Activated CD4-positive, alpha-beta T cell treated with anti-CD3 and anti-CD28 coated beads, Interleukin-2, amount 10 ng/mL, durations not matched to agents 24 days and 14 days (primary cell): ENCODE measurements at places on chromosomes 1 and 21. TPM values are rescaled to one million over a fixed set of nuclear protein-coding genes. Genes with fewer than 3 reads are reported as not detected.

Gene SPOCD1
- not detected in 2 replicates for total RNA-seq

Gene LCE6A
- not detected in 2 replicates for total RNA-seq

Gene ALG6
- total RNA-seq, result 24.5 and 27.7 TPM in 2 replicates

Gene GPR52
- total RNA-seq, result 2.5 and 3.0 TPM in 2 replicates

Gene CA6
- 1.0 and 1.3 TPM in 2 replicates for total RNA-seq

Gene CFHR2
- total RNA-seq, result 0.37 TPM in 1 of 2 replicates, not detected in the other

Gene SAMSN1
- total RNA-seq, result 86.4 and 92.7 TPM in 2 replicates

Gene A3GALT2
- total RNA-seq, result not detected in 2 replicates

Gene HSD3B1
- not detected in 2 replicates for total RNA-seq

Gene HSD11B1
- total RNA-seq, result 15.1 TPM in 2 replicates

Gene S100A7A
- total RNA-seq, result not detected in 2 replicates

Gene PDE9A
- total RNA-seq, result 10.7 and 13.1 TPM in 2 replicates

Gene AJAP1
- total RNA-seq, result not detected in 2 replicates

GRCh38 chr1:67777016-67777415, 56.3 kb downstream of the GNG12 start:
- no peaks in the 10 kb centered on the region for H3K4me1 ChIP-seq
- no peak overlapping the region for H3K4me3 ChIP-seq
- H3K36me3 ChIP-seq, result no peaks in the 10 kb centered on the region
- H3K27ac ChIP-seq, result no peak overlapping the region
- DNase-seq, result no peak
- H3K27me3 ChIP-seq, result peaks cover 28% of the 10 kb centered on the region

GRCh38 chr1:95941121-95941798, 707.2 kb downstream of the RWDD3 start:
- no peak overlapping the region for H3K4me3 ChIP-seq
- H3K27ac ChIP-seq, result no peak overlapping the region
- DNase-seq, result no peak
- H3K27me3 ChIP-seq, result no peaks in the 10 kb centered on the region

DNA sequence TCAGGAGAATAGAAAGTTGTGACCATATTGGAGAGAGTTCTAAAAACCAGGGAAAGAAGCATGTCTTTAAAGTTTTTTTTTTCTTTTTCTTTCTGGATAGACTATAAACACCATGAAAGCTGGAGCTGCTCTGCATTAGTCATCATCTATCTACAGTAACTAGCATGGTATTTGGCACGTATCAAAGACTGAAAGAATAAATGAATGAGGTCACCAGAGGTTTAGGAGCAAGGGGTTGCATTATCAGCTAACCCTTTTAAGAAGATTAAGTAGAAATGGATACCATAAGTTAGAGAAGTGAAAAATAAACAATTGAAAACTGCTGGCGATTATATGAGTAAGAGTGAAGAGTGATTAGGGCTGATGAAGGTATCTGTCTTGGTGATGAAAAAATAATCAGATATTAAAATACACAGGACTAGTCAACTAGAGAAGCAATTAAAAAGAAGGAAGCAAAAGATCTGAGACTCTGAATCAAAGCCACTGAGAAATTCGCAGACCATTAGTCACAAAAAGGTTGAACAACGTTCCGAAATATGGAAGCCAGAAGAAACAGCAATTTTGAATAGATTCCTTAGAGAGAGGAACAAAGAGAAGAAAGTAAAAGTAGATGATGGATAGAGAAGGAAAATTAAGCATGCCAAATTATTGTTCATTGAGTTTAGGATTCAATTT, 536.4 kb downstream of the DPYD start:
- DNase-seq, result no peak
- no peak overlapping the region for H3K4me3 ChIP-seq
- H3K27ac ChIP-seq, result no peak overlapping the region

DNA sequence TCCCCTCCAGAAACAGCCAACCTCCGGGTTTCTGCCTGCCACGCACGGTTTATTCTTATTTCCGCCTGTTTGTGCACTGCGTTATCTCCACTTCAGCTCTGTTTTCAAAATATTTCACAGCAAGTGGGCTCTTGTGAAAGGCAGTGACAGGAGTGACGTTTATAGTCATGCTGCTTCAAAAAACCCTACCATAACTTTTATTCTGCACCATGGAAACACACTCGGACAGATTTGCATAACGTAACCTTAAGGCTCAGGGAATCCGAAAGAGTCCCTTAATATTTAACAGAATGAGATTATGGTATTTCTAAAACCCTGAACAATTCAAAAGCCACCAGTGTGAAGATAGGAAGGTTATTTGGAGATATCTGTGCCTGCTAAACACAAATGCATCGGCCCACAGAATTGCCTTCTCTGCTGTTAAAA, 782 bp upstream of the SDE2 start:
- peak overlapping the region; percentile 99 for H3K27ac ChIP-seq
- DNase-seq, result no peak

GRCh38 chr21:41317458-41317857, 857 bp downstream of the FAM3B start:
- peaks cover 3% of the 10 kb centered on the region for H3K4me1 ChIP-seq
- no peak overlapping the region for H3K27ac ChIP-seq
- no peak for DNase-seq
- H3K4me3 ChIP-seq, result no peak overlapping the region
- H3K27me3 ChIP-seq, result peaks cover 54% of the 10 kb centered on the region
- H3K36me3 ChIP-seq, result no peaks in the 10 kb centered on the region

GRCh38 chr1:53490351-53490750, 31.2 kb downstream of the DMRTB1 start:
- H3K27me3 ChIP-seq, result peaks cover 13% of the 10 kb centered on the region
- no peak overlapping the region for H3K4me3 ChIP-seq
- peaks cover 3% of the 10 kb centered on the region for H3K4me1 ChIP-seq
- H3K36me3 ChIP-seq, result no peaks in the 10 kb centered on the region
- no peak overlapping the region for H3K27ac ChIP-seq

DNA sequence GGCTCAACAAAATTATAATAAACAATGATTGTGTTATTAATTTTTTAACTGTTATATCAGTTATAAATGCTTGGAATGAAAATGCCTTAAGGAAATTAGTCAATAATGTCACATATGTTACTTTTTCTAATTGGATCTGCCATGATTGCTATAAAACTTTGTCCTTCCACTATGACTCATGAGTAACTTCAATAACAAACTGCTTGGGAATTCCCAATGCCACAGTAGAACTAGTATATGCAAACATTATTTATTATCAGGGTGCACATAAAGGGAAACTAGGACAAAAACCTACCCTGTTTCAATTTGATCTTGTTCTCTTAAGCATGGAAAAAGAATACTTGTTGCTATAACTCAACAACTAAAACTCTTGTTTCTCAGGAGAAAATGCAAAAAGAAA, 59.1 kb upstream of the PDC start:
- H3K27me3 ChIP-seq, result no peaks in the 10 kb centered on the region
- H3K4me1 ChIP-seq, result no peaks in the 10 kb centered on the region
- H3K4me3 ChIP-seq, result no peak overlapping the region
- no peak overlapping the region for H3K27ac ChIP-seq
- H3K36me3 ChIP-seq, result no peaks in the 10 kb centered on the region

GRCh38 chr1:179820226-179820970, 57.2 kb downstream of the TOR1AIP2 start:
- H3K4me1 ChIP-seq, result peaks cover 7% of the 10 kb centered on the region
- peaks cover 18% of the 10 kb centered on the region for H3K27me3 ChIP-seq
- H3K36me3 ChIP-seq, result no peaks in the 10 kb centered on the region

GRCh38 chr1:206497363-206497762, 10.0 kb upstream of the RASSF5 start:
- DNase-seq, result no peak
- peaks cover 58% of the 10 kb centered on the region for H3K36me3 ChIP-seq
- peaks cover 17% of the 10 kb centered on the region for H3K4me1 ChIP-seq

DNA sequence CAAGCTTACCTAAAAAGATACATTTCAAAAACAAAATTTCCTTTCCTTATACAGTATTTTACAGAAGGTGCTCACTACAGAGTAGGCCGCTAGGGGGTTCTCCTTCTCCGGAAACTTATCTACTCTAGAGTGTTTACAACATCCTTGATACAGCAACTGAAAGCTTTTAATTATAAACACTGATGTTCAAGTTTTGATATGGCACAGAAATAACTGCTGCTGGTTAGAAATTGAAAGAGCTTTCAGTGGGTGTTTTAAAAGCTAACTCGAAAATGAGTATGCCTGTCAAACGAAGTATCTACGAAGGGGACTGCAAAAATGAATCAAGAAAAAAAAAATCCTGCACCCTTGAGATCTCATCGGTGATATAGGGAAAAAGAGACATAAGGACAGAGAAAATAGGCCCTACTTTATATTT, 1.0 kb downstream of the YOD1 start:
- H3K4me3 ChIP-seq, result peak overlapping the region; percentile 98
- peak overlapping the region; percentile 96 for H3K27ac ChIP-seq
- peaks cover 48% of the 10 kb centered on the region for H3K4me1 ChIP-seq

- no peak overlapping the region for H3K27ac ChIP-seq
These were observed 221.8 kb downstream of the TTLL7 start for GRCh38 chr1:83776913-83777757.

DNA sequence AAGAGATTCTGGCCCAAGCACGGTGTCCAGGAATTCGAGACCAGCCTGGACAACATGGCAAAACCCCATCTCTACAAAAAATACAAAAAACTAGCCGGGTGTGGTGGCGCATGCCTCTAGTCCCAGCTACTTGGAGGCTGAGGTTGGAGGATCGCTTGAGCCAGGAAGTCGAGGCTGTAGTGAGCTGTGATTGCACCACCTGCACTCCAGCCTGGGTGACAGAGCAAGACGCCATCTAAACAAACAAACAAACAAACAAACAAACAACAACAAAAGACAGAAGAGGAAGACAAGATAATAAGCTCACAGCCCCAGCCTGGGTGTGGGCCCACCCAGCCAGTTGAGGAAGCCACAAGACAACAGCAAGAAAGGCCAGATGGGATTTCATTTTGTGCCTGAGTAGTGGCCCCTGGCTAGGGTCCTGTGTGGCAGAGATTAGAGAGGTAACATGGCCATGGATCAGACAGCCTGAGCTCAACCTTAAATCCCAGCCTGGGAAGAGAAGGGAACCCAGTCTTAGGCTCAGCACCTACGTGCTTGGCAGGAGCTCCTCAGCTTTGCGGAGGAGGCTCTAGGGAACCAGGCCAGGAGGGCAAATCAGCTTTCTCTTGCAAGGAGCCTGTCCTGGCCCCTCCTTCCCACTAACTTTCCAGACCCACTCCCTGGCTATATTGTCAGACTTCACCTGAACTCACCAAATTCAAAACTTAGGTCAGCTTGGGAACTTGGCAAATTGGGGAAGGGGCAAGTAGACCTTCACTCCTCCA, 4.9 kb upstream of the BEST4 start:
- DNase-seq, result peak; percentile 54
- peaks cover 2% of the 10 kb centered on the region for H3K4me1 ChIP-seq
- no peak overlapping the region for H3K4me3 ChIP-seq
- H3K27me3 ChIP-seq, result no peaks in the 10 kb centered on the region

DNA sequence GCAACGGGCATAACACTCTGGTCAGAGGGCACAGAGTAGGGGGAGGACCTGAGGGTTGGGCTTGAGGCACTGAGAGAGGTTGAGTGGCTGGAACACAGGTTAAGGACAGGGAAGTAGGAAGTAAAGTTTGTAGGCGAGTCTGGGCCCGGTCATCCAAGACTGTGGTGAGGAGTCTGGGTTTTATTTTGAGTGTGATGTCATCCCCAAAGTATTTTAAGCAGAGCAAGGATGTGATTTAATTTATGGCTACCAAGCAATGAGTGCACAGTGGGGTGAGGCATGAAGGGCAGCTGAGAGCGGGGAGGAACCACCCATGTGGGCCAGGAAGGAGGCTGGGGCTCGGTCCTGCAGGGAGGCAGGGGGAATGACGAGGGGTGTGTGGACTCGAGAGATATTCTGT, 11.2 kb upstream of the VWA5B1 start:
- no peak overlapping the region for H3K27ac ChIP-seq
- no peak overlapping the region for H3K4me3 ChIP-seq
- H3K36me3 ChIP-seq, result no peaks in the 10 kb centered on the region
- no peak for DNase-seq

- H3K4me3 ChIP-seq, result no peak overlapping the region
- no peaks in the 10 kb centered on the region for H3K27me3 ChIP-seq
- H3K36me3 ChIP-seq, result no peaks in the 10 kb centered on the region
- no peak for DNase-seq
- H3K27ac ChIP-seq, result no peak overlapping the region
These were observed 186.6 kb downstream of the AK5 start for GRCh38 chr1:77468257-77468948.

DNA sequence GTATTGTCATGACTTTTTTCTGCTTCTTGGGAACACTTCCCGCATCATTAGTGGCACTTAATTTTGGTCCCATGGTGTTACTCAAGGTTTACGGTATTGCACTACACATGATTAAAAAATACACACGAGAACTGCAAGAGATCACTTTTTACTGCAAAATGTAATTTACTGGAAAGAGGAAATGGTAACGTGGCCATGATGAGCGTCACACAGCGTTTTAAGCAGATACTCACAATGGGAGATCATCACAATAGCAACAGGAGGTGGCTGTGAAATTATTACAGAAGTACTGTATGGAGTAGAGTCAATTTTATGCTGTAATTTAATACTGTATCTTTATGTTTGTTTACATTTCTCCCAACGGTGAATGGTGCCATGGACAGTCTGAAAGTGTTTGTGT, 1510.3 kb downstream of the AMY1C start:
- DNase-seq, result no peak
- H3K27me3 ChIP-seq, result no peaks in the 10 kb centered on the region
- H3K4me1 ChIP-seq, result no peaks in the 10 kb centered on the region
- H3K4me3 ChIP-seq, result no peak overlapping the region
- no peaks in the 10 kb centered on the region for H3K36me3 ChIP-seq

GRCh38 chr1:160116283-160117147, 956 bp downstream of the ATP1A2 start:
- H3K4me1 ChIP-seq, result no peaks in the 10 kb centered on the region
- H3K27ac ChIP-seq, result no peak overlapping the region
- peaks cover 19% of the 10 kb centered on the region for H3K27me3 ChIP-seq
- no peak for DNase-seq

DNA sequence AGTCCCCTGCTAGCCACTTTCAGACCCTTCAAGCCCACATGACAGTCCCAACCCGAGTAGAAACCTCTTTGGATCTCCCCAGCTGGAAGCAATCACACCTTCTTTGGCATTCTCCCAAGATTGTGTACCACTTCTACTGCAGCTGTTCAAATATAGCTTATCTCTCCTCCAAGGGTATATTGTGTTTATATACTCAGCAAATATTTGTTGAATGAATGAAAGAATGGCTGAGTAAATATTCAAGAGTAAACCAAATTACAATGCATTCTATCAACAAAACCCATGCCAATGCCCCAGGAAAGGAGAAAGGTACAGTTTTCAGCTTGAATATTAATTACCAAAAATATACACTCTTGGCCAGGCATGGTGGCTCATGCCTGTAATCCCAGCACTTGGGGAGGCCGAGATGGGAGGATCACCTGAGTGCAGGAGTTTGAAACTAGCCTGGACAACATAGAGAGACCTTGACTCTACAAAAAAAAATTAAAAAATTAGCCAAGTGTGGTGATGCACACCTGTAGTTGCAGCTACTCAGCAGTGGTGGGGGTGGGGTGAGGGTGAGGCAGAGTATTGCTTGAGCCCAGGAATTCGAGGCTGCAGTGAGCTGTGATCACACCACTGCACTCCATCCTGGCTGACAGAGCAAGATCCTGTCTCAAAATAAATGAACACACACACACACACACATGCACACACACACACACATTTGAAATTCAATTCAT, 68.5 kb downstream of the NIBAN1 start:
- no peak overlapping the region for H3K4me3 ChIP-seq
- DNase-seq, result no peak
- peaks cover 11% of the 10 kb centered on the region for H3K4me1 ChIP-seq
- H3K36me3 ChIP-seq, result peaks cover 7% of the 10 kb centered on the region
- H3K27ac ChIP-seq, result no peak overlapping the region
- peaks cover 4% of the 10 kb centered on the region for H3K27me3 ChIP-seq
